ENCODE measurements at places on chromosomes 7 and 10. TPM values are rescaled to one million over a fixed set of nuclear protein-coding genes. Genes with fewer than 3 reads are reported as not detected.

Gene CNPY1
- polyA plus RNA-seq = not detected

Gene NRP1
- 153 TPM for polyA plus RNA-seq

Gene SYT15
- 6.4 TPM for polyA plus RNA-seq

Gene PTN
- 154 TPM for polyA plus RNA-seq

Gene CLEC5A
- polyA plus RNA-seq = 0.65 TPM

Gene UPK3BL2
- polyA plus RNA-seq = 26.8 TPM

Gene C10orf88
- 20.4 TPM for polyA plus RNA-seq

Gene FGFR2
- polyA plus RNA-seq = 96.3 TPM

Gene NPC1L1
- 3.5 TPM for polyA plus RNA-seq

Gene CLDN4
- polyA plus RNA-seq = 104 TPM

Gene PROSER2
- polyA plus RNA-seq = 5.6 TPM

All from left renal cortex interstitium (tissue), 4 donors.